Activated CD4-positive, alpha-beta T cell treated with anti-CD3 and anti-CD28 coated beads, Interleukin-2, amount 10 ng/mL, durations not matched to agents 24 days and 14 days (primary cell): ENCODE measurements at places on chromosomes 16 and 17. TPM values are rescaled to one million over a fixed set of nuclear protein-coding genes. Genes with fewer than 3 reads are reported as not detected.

KRTAP16-1 gene
- not detected in 2 replicates for total RNA-seq

CRYBA1 gene
- not detected in 2 replicates for total RNA-seq

CCDC102A gene
- 6.0 and 6.7 TPM in 2 replicates for total RNA-seq

NHERF2 gene
- total RNA-seq, result 1.3 and 1.8 TPM in 2 replicates

GRCh38 chr17:79601604-79602424 lies 9.0 kb downstream of the RBFOX3 start:
- no peak for DNase-seq
- H3K27ac ChIP-seq, result no peak overlapping the region
- no peak overlapping the region for H3K4me3 ChIP-seq
- no peaks in the 10 kb centered on the region for H3K36me3 ChIP-seq
- no peaks in the 10 kb centered on the region for H3K4me1 ChIP-seq
- peaks cover 27% of the 10 kb centered on the region for H3K27me3 ChIP-seq

- peaks cover 14% of the 10 kb centered on the region for H3K4me1 ChIP-seq
- H3K27ac ChIP-seq, result no peak overlapping the region
- no peak for DNase-seq
- H3K4me3 ChIP-seq, result no peak overlapping the region
These were observed 20.9 kb downstream of the RGS9 start for GRCh38 chr17:65158041-65158440.

DNA sequence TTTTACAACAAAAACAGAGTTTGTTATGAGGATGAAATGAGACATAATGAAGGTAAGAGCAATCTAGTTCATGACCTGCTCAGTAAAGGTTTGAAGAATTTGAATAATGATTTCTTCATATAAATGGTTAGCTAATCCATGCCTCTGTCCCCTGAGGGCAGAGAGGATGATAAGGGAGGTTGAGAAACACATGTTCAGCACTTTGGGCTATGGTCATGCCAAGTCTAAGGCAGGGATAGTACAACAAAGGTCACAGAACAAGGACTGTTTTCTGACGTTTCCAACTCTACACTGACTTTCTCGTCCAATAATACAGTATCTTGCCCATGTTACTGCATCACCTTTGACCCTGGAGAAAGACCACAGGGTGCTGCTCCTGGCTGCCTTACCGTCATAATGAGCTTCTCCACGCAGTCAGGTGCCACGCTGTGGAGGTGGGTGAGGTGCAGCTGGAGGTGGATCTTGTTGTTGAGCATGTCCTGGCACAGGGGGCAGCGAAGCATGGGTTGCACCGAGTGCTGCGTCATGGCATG lies 236.7 kb downstream of the ZFHX3 start:
- H3K27ac ChIP-seq, result no peak overlapping the region
- H3K27me3 ChIP-seq, result peaks cover 2% of the 10 kb centered on the region
- H3K4me1 ChIP-seq, result no peaks in the 10 kb centered on the region
- no peak for DNase-seq
- no peak overlapping the region for H3K4me3 ChIP-seq
- H3K36me3 ChIP-seq, result no peaks in the 10 kb centered on the region

DNA sequence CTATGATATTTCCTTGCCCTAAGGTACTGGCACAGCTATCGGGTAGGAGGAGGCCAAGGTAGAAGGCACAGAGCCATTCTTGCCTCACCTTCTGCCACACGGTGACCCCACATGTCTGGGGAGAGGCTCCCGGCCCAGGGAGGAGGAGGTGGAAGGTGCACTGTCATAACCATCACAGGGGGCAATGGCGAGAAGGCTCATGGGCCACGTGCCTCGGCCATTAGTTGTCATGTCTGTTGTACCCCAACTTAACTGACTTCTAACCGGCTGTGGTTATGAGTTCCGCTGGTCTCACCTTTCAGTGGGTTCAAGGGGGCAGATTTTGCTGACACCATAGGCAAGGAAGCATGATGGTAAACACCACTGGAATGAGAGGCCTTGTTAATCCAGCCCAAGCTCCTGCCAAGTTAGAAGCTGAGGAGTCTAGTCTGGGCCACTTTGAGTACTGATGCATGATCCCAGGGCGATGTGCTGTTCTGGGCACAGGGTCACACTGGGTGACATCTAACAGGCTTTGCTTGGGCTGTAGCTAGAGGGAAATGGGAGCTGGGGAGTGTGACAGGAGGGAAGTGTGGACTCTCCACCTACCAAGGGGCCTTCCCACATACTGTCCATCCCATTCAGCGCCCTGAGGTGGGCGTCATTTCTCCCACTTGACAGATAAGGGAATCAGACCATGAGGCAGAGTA lies 39.6 kb downstream of the HLF start:
- H3K4me1 ChIP-seq, result peaks cover 2% of the 10 kb centered on the region
- H3K4me3 ChIP-seq, result no peak overlapping the region
- H3K27me3 ChIP-seq, result peaks cover 1% of the 10 kb centered on the region
- DNase-seq, result no peak

GRCh38 chr16:85313526-85314301 lies 201.4 kb upstream of the CIBAR2 start:
- H3K4me3 ChIP-seq, result no peak overlapping the region
- H3K27ac ChIP-seq, result no peak overlapping the region
- H3K4me1 ChIP-seq, result peaks cover 18% of the 10 kb centered on the region
- no peaks in the 10 kb centered on the region for H3K36me3 ChIP-seq
- no peak for DNase-seq

GRCh38 chr17:76239538-76240274 lies 587 bp downstream of the RNF157 start:
- peak; percentile 72 for DNase-seq
- H3K36me3 ChIP-seq, result peaks cover 23% of the 10 kb centered on the region
- peak overlapping the region; percentile 87 for H3K4me3 ChIP-seq
- H3K27me3 ChIP-seq, result no peaks in the 10 kb centered on the region
- peaks cover 54% of the 10 kb centered on the region for H3K4me1 ChIP-seq

DNA sequence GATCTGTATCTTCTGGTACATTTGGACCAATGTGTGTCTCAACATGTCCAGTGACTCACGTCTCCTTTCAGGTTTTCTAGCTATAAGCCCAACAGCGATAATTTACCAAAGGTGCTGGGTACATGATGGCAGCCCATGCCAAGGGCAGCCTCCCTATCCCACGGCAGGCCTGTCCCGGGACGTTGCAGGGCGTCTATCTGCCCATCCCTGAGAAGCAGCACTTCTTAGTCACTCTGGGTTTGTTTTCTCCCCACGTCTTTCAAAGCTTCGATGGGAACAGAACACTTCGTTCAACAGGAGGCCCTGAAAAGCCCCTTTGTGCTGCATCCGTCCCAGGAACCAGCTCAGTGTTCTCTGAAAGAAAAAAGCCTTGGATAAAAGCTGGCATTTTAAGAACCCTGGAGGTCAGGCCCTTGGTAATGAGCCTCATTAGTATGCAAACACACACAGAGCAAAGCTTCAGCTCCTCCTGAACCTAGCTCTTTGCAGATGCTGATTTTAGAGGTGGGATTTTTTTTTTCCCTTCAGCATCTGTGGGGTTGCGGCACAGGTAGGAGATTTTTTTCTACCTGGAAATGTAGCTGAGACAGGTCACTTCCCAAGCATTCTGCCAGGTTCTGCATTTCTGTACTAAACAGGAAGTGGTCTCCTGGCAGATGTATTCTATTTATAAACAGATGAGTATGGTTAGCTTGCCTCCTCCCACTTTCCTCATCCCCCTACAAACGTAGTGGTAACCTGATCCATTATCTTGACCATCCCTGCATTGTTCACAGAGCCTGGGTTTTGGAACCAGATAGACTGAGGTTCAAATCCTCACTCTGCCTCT lies 17.5 kb upstream of the MT4 start:
- peaks cover 13% of the 10 kb centered on the region for H3K27me3 ChIP-seq
- H3K36me3 ChIP-seq, result no peaks in the 10 kb centered on the region
- H3K4me1 ChIP-seq, result peaks cover 18% of the 10 kb centered on the region
- no peak overlapping the region for H3K4me3 ChIP-seq
- DNase-seq, result no peak
- no peak overlapping the region for H3K27ac ChIP-seq

DNA sequence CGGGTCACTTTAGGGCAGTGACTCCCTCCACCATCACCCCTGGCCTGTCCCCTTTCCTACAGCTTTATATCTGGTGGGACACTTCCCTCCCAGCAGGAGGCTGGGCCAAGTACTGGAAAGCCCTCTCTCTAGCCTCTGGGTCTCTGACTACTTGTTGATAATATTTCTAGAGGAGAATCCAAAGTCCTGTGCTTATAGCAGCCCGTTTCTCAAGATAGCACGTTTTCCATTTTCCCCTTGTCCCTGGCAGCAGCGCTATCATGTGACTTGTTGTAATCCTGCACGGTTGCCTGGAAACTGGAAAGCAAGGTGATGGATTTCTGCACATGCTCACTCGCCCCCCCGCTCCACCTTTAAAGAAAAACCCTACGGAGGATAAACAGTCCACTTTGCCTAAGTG lies 3.3 kb upstream of the AXIN2 start:
- H3K4me1 ChIP-seq, result peaks cover 20% of the 10 kb centered on the region
- no peak overlapping the region for H3K4me3 ChIP-seq
- DNase-seq, result no peak
- no peak overlapping the region for H3K27ac ChIP-seq

GRCh38 chr16:53814801-53815200 lies 110.8 kb downstream of the FTO start:
- H3K27me3 ChIP-seq, result no peaks in the 10 kb centered on the region
- peaks cover 25% of the 10 kb centered on the region for H3K36me3 ChIP-seq
- no peak overlapping the region for H3K27ac ChIP-seq
- peak; percentile 25 for DNase-seq
- peaks cover 7% of the 10 kb centered on the region for H3K4me1 ChIP-seq
